Activated CD8-positive, alpha-beta memory T cell treated with anti-CD3 and anti-CD28 coated beads for 1 hour (primary cell): ENCODE measurements at places on chromosomes 16 and 17.

- DNase-seq: no peak
These were observed 22.2 kb downstream of the KRT23 start for GRCh38 chr17:40915199-40915661.

GRCh38 chr16:85457366-85457765 is 155.8 kb upstream of the GSE1 start:
- no peak for DNase-seq

- no peak for DNase-seq
These were observed 7.5 kb downstream of the NME3 start for GRCh38 chr16:1763521-1764511.

- no peak for DNase-seq
These were observed 14.8 kb upstream of the PRPSAP1 start for GRCh38 chr17:76368545-76368944.

DNA sequence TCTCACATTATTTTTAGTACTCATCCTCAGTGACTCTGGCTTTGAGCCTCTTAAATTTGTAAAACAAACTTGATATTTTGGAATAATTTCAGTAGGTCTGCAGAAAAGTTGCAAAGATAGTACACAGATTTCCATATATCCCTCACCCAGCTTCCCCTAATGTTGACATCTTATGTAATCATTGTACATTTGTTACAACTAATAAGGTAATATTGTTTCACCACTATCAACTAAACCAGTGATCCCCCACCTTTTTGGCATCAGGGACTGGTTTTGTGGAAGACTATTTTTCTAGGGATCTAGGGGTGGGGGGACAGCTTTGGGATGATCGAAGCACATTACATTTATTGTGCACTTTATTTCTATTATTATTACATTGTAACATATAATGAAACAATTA is 391.2 kb downstream of the CA10 start:
- no peak for DNase-seq

DNA sequence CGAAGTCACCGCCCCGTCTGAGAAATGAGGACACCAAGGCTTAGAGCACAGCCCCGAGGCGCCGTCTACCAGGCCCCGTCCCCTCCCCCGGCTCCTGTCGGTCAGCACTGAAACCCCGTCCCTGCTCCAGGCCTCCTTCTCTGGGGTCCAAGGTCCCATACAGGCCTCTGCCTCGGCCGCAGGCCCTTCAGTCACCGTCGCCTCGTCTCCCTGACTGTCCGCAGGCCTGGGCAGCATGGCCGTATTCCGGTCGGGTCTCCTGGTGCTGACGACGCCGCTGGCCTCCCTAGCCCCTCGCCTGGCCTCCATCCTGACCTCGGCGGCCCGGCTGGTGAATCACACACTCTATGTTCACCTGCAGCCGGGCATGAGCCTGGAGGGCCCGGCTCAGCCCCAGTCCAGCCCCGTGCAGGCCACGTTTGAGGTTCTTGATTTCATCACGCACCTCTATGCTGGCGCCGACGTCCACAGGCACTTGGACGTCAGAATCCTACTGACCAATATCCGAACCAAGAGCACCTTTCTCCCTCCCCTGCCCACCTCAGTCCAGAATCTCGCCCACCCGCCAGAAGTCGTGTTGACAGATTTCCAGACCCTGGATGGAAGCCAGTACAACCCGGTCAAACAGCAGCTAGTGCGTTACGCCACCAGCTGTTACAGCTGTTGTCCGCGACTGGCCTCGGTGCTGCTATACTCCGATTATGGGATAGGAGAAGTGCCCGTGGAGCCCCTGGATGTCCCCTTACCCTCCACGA is 617 bp downstream of the COASY start:
- no peak for DNase-seq

DNA sequence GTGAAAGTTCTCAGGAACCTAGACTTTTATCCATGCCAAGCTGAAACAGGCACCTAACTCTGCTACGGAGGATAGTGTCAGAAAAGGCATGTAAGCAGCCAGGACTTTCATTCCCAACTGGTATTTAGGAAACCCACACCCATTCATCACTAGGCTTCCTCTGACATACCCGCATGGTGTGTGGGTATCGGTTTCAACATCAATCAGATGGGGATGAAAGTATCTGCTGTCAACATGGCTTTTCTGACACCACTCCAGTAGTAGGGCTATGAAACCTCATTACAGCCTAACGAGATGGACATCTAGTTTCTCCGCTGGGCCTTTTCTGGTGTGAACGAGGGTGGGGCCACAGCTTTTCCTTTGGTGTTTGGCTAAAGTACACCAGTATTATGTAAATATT is 1178.3 kb downstream of the CDH11 start:
- no peak for DNase-seq

- no peak for DNase-seq
These were observed 57.2 kb downstream of the KANSL1 start for GRCh38 chr17:46135879-46136563.

- no peak for DNase-seq
These were observed at the start of gene HOXB7 for GRCh38 chr17:48610282-48611211. Gene HOXB7, minus strand, starts transcription at chr17:48611017. Its CDS starts 99 bp downstream, at chr17:48610918.

- no peak for DNase-seq
These were observed 89.9 kb downstream of the ABR start for GRCh38 chr17:1089915-1090314.

GRCh38 chr17:27368980-27369379 is 75.1 kb downstream of the WSB1 start:
- no peak for DNase-seq
